ENCODE measurements at places on chromosomes 7 and 10.
A peak's percentile ranks its signal among the peaks of the same experiment; 100 is the strongest.

DNA sequence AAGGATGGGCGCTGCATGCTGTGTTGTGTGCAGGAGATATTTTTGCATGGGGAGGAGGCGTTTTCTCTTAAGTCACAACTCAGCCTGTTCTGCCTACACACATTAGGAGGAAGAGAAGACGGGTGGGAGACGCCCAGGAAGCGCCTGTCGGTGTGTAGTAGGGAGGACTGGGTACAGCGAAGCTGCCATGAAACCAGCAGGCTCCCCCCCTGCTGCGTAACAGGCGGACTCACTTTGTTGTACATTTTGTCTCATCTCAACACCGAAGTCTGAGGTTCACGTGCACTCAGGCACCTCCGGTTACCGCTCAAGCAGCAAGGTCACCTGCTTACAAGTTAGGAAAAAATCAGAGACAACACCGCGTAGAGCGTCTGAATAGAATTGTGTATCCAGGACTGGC, 56.3 kb downstream of the CRTAC1 start:
- no peak for DNase-seq

GRCh38 chr10:61047788-61048560, 104.0 kb upstream of the RHOBTB1 start:
- DNase-seq: no peak

GRCh38 chr7:37920849-37921805, 687 bp downstream of the EPDR1 start:
- DNase-seq: peak; percentile 41

DNA sequence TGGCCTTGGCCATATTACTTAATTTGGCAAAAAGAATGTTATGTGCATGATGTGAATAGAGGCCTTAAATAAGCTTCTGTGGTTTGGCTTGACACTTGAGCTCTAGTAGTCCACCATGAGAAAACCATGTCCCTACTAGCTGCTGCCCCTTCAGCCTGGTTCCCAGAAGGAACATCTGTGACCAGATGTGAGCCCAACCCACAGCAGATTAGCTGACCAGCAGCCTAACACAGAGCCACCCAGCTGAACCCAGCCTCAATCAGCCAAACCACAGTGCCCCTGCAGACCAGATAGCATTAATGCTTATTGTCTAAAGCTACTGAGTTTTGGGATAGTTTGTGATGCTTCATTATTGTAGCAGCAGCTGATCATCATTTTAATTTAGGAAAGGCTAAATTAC, 16.6 kb downstream of the JAZF1 start:
- no peak for DNase-seq

- no peak for DNase-seq
Observed at GRCh38 chr10:121735263-121735662, 137.0 kb upstream of the FGFR2 start.

GRCh38 chr7:49396229-49396628, 377.2 kb upstream of the VWC2 start:
- DNase-seq: no peak

GRCh38 chr10:119316729-119317097, 109.3 kb downstream of the GRK5 start:
- no peak for DNase-seq

- no peak for DNase-seq
Observed at GRCh38 chr7:127207230-127207629, 45.5 kb downstream of the GRM8 start.

DNA sequence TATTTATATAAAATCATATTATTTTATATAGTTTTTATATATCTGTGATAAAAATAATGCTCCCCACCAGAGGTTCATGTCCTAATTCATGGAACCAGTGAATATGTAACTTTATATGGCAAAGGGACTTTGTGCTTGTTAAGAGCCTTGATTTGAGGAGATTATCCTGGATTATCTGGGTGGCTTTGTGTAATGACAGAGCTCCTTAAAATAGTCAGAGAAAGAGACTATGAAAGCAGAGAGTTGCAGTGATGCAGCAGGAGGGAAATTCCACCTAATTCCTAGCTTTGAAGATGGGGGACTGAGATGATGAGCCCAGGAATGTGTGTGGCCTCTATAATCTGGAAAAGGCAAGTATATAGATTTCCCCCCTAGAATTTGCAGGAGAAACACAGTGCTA, 1034.2 kb upstream of the C7orf33 start:
- no peak for DNase-seq

- DNase-seq: no peak
Observed at GRCh38 chr10:109618748-109619147, 304.6 kb downstream of the XPNPEP1 start.

DNA sequence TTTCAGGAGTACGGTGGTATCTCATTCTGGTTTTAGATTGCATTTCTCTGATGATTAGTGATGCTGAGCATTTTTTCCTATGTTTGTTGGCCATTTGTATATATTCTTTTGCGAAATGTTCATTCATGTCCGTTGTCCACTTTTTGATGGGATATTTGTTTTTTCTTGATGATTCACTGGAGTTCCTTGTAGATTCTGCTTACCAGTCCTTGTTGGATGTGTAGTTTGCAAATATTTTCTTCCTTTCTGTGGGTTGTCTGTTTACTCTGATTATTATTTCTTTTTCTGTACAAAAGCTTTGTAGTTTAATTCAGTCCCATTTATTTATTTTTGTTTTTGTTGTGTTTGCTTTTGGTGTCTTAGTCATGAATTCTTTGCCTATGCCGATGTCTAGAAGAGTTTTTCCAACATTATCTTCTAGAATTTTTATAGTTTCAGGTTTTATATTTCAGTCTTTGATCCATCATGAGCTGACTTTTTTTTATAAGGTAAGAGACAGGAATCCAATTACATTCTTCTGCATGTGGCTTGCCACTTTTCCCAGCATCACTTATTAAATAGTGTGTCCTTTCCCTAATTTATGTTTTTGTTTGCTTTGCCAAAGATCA, 320.5 kb downstream of the MAGI2 start:
- DNase-seq: no peak

DNA sequence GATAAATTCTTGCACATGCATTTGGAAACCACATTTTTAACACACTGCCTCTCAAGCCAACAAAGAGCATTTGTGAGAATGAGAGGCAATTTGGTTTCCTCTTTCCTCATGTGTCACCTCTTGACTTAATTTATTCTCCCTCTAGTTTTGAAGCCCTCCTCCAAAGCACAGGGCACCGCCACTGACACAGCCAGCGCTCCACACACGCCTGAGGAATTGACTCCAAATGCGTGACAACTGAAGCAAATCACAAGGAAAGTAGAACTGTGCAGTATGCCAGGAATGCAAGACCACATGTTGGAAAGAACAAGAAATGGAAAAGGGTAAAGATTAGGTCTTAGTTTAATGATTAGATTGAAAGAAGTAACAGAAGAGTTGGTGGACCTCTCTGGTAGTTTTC, 173.3 kb downstream of the LSM5 start:
- no peak for DNase-seq

DNA sequence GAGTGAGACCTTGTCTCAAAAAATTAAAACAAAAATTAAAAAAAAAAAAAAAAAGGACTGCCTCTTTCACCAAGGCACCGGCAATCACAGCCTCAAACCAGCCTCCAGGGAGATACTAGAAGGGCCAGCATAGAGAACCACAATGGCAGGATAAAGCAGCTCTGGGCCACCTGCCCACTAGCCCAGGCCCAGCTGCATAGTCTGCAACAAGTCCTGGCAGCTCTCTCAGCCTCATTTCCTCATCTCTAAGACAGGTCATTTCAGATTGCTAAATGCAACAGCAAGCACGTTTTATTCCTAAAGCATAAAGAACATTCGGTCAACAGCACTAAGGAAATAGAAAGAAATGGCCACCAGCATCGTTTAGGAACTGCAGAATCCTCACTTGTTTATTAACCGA, 28.8 kb downstream of the XPNPEP1 start:
- no peak for DNase-seq

DNA sequence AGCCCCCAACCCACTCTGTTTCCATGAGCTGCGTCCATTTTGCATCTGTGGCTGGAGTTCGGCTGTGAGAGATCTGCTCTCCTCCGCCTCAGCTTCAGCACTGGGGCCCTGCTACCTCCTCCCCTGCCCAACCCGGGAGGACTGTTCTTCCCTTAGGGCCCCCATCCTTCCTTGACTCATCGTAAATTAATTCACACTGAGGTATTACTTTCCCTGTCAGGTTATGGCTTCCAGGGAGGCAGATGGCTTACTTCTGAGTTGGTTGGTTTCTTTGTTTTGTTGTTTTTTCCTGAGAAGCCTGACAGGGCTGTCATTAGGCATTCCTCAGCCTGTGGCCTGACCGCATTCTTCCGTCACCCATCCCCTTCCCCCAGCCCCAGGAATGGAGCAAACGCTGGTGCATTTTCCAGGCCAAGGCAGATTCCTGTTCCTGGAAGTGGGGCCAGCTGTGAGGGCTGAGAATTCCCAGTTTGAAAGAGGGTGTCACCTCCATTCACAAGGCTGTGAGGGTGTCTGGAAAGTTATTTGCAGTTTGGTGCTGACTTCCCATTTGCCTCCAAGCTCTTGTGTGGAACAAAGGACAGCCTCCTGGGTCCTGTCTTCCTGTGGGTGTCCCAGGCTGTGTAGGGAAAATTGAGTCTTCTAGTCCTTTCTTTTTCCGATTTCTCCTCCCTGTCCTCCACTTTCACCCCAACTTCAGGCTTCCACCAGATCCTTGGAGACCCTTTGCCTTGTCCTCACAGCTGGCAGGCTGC, 11.7 kb downstream of the CPA5 start:
- no peak for DNase-seq

GRCh38 chr10:114316744-114317143, 77.7 kb downstream of the VWA2 start:
- DNase-seq: no peak

DNA sequence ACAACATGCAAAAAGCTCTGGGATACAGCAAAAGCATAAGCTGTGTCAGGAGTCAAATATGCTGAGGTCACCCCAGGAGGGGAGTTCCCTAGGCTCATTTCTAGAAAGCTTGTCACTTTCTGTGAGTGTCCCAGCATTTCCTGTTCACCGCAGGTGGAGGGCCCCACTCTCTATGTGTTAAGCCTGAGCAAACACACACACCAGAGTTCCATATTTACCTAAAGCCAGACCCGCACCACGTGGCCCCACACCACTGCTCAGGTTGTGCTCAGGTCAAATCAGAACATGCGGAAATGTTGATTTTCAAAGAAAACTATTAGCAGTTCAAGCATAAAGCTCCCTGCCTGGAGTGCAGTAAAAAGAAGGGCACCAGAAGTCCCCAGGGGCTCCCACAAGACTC, 259.6 kb upstream of the PPP2R2D start:
- no peak for DNase-seq

GRCh38 chr10:19812976-19813375, 3.3 kb upstream of the PLXDC2 start:
- no peak for DNase-seq

DNA sequence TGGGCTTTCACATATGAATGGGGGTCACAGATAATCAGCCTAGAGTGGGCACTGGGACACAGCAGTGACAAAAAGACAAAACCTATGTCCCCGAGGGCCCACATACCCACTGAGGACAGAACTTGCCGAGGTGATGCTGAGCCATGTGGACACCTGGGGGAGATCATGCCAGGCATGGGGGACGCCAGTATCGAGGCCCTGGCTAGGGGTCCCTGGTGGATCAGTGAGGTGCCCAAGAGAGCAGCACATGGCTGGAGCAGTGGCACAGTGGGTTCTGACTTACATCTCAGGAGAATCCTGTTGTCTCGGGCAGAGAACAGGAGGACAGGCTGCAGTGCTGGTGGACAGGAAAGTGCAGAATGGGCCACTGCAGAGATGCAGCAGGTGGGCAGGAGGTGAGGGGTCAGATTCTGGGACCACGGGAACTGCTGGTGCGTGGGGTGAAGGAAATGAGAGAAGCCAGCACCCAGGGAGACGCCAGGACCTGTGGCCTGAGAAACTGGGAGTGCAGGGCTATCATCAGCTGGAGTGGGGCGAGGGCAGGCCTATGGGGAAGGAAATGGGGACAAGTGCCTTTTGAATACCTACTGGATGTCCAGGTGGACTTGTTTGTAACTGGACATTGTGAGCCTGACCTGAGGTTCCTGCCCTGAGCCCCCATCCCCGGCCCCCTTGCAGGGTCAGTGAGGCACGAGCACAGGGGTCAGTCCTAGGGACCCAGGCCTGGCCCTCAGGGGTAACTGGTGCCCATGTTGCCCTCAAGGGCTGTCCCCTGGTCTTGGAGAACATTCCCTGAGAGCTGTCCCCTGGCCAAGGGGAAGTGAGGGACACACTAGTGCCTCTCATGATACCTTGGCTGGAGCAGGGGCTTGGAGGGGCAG, 91.2 kb upstream of the RET start:
- peak; percentile 14 for DNase-seq

DNA sequence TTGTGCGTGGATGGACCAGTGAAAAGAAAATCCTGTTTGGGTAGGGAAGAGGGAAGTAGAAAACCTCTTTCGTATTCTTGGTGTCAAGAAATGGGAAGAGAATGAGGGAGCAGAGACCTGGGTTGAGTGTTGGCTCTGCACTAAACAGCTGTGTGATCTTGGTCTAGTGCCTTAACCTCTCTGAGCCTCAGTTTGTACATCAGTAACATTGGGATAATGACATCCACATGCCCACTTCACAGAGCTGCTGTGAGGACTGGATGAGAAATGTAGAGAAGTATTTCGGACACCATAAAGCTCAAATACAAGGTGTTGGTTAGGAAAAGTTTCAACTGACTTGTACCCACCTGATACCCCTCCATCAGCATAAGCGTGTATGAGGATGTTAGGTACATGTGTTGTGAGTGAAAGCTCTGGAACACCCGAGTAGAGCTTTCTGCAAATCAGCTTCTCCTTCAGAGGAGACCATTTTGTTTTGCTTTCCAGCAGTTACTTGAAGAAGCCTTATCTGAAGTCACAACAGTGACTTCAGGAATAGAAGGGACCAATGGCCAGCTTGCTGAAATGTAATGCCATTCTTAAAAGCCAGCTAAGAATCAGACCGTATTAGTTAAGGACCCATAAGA, 11.2 kb downstream of the TRIM56 start:
- no peak for DNase-seq

DNA sequence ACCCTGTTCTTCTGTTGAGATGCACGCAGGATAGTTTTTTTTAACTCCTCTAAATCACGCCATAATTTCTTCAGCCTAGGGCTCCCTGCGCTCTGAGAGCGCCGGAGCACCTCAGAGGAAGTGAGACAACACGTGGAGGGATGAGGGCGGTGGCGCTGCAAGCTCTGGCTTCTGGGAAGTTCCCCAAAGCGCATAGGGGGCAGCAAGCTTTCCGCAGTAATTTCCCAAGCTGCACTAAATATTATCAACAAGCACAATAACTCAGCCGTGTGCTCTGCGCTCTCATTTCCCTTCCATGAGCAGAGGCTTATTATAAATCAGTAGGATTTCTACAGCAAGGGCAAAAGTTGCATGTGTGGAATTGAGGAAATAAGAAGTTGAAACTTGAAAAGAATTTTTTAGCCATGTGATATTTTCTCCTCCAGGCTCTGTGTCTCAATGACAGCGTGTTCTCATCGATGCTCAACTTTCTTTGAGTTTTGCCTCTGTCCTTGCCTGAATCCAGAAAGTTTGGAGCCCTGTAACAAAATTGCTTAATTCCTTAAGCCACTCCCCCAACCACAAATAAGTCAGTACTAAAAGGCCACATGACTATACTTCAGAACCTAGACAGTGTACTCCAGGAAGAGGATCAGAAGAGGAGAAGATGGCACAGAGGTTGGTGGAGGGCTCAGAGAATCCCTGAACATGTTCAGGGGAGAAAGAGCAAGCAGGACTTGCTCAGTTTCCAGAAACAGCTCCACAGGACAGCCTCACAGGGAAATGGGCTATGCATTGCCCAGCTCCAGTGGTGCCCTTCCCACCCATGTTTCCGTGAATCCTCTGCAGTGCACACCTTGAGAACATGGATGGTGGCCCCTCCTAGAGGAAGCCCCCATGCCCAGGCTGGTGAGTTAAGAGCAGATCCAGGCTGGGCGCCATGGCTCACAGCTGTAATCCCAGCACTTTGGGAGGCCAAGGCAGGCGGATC, 221.5 kb upstream of the GHITM start:
- DNase-seq: no peak

GRCh38 chr10:131176907-131177306, 134.6 kb downstream of the TCERG1L start:
- DNase-seq: no peak
